Neural progenitor cell (in vitro differentiated cells): ENCODE measurements at places on chromosomes 5 and 9. TPM values are rescaled to one million over a fixed set of nuclear protein-coding genes. Genes with fewer than 3 reads are reported as not detected.
A peak's percentile ranks its signal among the peaks of the same experiment; 100 is the strongest.

- DNase-seq = peak; percentile 80
Observed at GRCh38 chr5:147558826-147559225, 49.0 kb upstream of the DPYSL3 start.

DNA sequence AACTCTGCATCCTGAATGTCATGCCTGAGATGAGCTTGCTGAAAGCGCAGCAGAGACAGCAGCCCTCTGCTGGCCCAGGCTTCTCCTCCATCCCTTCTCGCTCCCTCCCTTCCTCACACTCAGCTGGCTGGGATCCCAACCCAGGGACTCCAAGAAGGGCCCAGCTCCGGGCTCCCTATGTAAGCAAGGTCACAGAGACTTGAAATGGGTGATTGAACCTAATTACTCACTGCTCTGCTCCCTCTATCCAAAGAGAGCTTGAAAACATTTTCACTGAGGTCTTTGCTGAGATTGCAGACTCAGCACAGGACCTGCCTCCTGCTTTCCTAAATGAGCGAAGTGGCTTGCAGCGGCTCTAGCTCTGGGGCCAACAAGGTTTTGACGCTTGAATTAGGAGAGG is 42.8 kb downstream of the RAPGEF1 start:
- DNase-seq = no peak

DNA sequence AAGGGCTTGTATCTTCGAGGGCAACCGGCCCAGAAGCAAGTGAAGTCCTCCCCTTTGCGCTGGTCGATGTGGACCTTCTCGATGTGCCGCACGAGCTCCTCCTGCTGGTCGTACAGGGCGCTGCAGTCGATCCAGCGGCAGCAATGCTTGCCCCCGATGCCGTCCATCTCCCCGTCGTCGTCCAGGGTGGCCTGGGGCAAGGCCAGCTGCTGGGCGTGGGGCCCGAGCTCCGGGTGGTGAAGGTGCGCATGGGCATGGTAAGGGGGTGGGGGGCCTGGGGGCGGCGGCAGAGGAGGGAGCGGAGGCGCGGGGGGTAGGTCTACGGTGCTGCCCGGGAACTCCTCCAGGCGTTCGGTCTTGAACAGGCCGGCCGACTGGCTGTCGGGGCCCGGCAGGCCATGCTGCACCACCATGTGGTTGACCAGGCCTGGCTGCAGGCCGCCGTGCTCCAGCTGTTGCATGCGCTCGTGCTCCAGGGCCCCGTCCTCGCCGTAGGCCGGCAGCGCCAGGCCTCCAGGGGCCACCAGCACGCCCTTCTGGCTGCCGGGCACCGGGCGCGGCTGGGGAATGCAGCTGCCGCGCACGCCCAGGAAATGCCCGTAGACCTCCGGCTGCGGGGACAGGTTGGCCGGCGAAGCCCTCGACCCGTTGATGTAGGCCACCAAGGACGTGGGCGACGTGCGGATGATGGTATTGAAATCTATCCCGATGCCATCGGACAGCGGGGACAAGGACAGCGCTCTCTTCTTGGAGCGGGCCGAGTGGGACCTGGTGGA is 181.8 kb downstream of the GLIS3 start:
- DNase-seq = no peak

- DNase-seq = no peak
Observed at GRCh38 chr9:4344946-4345345, 45.1 kb upstream of the GLIS3 start.

GRCh38 chr9:19551124-19551929 is 142.5 kb downstream of the ACER2 start:
- peak; percentile 34 for DNase-seq

- DNase-seq = no peak
Observed at GRCh38 chr9:95250462-95251221, 66.9 kb downstream of the FANCC start.

GRCh38 chr5:176590035-176590717 is 19.8 kb downstream of the GPRIN1 start:
- DNase-seq = no peak

- no peak for DNase-seq
Observed at GRCh38 chr5:38433160-38433861, 123.1 kb downstream of the LIFR start.

DNA sequence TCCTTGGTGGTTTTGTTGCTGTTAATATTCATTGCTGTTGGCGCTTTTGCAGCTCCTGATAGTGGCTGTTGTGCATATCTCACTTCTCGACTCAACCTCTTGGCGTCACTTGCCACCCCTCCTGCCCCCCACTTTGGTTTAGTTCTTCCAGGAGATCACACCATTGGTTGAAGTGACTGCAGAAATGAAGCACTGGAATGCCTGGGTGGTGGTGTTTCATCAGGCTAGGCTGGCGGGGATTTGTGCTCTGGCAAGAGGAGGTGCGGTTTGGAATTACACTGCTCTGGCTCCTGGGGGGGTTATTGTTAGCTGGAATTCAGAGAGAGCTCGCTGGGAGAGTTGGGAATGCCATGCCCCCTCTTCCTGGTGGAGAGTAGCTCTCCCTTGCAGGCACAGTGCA is 11.5 kb downstream of the PRRC2B start:
- peak; percentile 92 for DNase-seq

- no peak for DNase-seq
Observed at GRCh38 chr5:151063142-151063989, 17.5 kb downstream of the TNIP1 start.

DNA sequence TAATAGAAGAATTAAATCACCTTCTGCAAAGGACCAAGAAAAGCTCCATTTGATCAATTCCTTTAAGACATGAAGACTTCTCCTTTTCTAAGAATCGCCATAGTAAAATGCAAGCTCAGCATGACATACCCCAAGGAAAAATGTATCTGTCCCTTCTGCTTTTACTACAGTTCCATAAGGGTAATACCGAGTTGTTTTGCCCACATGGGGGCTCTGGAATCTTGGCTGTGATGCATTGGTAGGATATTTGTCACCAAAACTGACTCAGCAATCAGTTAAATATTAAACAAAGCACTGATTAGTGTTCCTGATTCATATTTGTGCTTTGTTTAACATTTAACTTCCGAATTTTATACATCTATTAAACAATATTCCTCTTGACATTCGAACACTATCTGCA is 24.3 kb upstream of the KCNIP1 start:
- DNase-seq = no peak

DNA sequence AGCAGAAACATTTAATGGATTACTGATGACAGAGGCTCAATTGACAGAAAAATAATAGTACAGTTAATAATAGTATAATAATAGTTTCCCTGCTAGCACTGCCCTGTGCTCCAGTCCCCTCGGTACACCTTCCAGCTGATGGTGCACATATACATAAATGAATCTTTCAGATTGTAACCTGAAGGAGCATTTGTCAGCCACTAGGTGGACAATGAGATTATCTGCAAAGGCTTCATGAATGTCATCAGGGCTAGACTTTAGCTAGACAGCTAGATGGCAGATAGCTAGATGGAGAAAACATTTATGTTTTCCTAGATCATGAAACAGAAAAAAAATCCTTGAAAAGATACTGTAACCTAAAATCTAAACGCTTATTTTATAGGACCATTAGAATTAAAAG is 304.4 kb upstream of the SMC2 start:
- DNase-seq = peak; percentile 16

GRCh38 chr9:87596862-87597261 is 99.2 kb downstream of the DAPK1 start:
- DNase-seq = no peak

GRCh38 chr9:121837113-121837961 is 185.9 kb downstream of the DAB2IP start:
- DNase-seq = no peak

GRCh38 chr9:78132701-78133058 is 101.1 kb upstream of the GNAQ start:
- no peak for DNase-seq

DNA sequence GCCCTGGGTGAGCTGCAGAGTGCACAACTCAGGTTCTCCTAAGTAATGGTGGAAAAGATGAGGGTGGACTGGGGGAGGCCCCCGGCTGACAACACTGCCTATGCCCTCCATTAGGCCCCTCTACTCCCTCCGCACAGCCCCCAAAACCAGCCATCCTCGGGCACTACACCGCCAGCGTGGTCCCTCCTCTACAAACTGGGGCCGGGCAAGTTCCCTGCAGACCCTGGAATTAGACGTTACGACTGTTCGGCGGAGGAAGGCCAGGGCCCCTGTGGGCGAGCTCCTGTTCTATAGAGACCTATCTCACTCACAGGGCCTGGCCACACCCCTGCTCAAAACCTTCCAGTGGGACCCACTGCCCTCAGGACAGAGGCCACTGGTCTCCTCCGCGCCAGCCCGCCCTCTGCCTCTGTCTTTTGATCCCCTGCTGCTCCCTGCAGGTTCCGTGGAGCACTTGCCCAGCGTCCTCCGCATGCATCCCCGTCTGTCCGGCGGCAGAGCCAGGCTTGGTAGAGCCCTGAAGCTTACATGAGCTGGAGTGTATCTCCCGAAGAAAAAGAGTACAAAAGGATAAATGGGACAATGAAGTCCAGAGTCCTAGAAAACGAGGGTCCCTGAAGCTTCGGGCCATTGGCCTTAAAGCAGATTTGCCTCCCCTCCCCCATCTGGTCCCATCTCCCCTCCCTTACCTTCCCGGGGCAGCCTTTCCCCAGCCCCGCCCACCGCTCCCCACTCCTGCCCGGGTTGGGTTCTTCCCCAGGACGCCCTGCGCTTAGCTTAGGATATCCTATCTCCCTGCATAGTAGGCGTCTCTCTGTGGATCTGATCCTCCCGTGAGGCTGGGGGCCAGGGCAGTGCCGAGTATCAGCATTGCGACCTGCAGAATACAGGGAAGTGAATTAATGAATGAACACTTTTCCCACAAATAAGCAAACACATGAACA is 71.3 kb downstream of the HRH2 start:
- DNase-seq = peak; percentile 78

DNA sequence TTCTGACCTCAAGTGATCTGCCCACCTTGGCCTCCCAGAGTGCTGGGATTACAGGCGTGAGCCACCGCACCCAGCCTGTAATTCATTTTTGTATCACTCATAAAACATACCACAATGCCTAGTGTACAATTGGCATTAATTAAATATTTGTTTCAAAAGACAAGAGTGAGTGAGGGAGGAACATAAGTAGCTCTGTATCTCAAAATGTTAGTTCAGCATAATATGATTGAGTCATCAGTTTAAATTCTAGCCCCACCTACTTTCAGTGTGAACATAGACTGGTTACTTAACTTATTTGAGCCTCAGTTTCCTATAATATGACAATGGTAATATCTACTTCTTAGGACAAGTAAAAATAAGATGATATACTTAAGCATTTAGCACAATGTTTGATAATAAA is 26.9 kb downstream of the INVS start:
- no peak for DNase-seq

DNA sequence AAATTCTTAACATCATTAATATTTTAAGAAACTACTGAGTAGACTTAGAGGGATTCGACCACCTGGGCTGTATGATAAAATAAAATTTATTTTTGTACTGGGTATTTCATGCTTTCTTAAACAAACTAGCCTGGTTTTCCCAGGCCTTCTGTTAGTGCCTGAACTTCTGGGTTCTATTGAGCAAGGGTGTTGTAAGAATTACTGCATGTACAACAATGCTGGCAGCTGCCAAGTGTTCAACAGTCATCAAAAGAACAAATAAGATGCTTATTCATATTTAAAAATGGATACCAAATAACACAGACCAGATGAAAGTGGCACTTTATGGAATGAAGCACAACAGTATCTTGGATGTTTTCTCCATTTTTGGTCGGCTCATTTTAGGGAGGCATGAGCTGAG is 123.2 kb upstream of the FBXL7 start:
- no peak for DNase-seq

DNA sequence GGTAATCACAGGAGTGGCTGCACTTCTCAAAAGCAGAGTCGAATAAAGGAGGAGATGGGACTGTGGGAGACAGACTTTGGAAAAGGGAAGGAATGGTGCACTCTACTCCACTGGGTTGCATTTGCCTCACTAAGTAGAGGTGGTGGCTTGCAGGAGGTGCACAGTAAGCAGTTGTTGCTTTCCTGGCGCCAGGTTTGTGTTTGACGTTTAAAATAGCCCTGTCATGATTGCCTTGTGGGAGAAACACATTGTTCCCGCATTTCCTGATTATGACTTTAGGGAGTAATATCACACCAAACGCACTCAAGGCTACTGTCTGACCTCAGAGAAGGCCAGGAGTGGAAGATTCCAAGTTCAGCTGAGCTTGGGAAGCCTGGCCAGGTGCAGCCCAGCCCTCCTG is 36.7 kb downstream of the DMRT1 start:
- no peak for DNase-seq

DNA sequence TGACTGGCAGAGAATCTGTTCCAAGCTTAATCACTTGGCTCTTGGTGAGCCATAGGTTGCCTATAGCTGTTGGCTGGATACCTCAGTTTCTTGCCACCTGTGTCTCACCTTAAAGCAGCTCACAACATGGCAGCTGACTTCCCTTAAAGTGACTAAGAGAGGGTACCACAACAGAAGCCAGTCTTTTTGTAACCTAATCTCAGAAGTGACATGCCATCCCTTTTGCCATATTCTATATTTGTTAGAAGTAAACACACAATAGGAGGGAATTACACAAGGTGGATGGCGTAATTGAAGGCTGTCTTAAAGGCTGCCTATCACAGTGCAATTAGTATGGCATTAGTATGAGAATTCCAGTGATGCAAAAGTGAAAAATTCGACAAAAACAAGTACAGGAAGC is 28.1 kb downstream of the NIPBL start:
- DNase-seq = no peak

GRCh38 chr5:67104859-67105258 is 91.7 kb downstream of the CD180 start:
- DNase-seq = no peak

DNA sequence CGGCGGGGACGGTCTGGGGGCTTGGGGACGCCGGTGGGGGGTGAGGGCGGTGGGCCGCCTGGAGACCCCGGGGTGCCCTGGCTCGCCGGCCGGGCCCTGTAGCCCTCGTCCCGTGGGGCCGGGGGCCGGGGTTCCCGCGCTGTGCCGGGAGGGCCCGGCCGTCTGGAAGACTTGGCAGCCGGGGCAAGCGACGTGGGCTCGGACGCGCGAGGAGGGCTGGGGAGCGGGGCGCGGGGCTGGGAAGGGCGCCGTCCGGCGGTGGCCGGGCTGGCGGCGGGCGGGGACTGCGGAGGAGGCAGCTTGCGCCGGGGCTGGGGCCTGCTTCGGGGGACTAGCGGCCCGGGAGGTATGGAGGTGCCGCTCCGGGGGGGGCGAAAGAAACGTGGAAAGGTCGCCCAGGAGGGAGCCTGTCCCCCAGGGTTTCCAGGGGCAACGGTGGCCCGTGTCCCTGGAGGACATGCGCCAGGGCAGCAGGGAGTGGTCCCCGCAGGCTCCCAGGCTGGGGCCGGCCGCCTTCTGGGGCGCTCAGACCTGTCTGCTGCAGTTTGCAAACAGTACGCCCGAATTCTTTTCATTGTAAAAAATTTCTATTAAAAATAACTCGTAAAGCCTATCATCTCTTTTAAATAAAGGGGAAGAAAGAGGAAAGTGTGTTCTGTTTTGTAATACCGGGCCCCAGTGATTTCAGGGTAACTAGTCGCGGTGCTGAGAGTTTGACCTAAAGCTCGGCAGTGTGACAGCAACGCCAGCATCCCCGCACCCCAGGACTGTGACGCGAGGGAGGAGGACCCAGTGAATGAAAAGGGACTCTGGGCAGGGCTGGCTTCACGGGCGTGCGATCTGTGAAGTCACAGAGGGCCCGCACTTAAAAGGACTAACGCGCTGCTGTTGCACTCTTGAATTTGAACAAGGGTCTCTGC is 752 bp upstream of the ANKH start:
- DNase-seq = peak; percentile 58

The PFN3 gene
- total RNA-seq = not detected in 2 replicates

The SPATA31D4 gene
- not detected in 2 replicates for total RNA-seq

The AQP7 gene
- total RNA-seq = 0.25 TPM in 1 of 2 replicates, not detected in the other

The PSAT1 gene
- 261 and 357 TPM in 2 replicates for total RNA-seq

The ZMAT2 gene
- 62.2 and 71.5 TPM in 2 replicates for total RNA-seq

The ZNF300 gene
- 17.0 and 28.8 TPM in 2 replicates for total RNA-seq

The MYO10 gene
- total RNA-seq = 39.1 and 59.9 TPM in 2 replicates

The FAM151B gene
- 2.8 and 3.9 TPM in 2 replicates for total RNA-seq

The SLC1A1 gene
- 12.5 and 16.2 TPM in 2 replicates for total RNA-seq
